ENCODE measurements at places on chromosomes 12 and 14.

DNA sequence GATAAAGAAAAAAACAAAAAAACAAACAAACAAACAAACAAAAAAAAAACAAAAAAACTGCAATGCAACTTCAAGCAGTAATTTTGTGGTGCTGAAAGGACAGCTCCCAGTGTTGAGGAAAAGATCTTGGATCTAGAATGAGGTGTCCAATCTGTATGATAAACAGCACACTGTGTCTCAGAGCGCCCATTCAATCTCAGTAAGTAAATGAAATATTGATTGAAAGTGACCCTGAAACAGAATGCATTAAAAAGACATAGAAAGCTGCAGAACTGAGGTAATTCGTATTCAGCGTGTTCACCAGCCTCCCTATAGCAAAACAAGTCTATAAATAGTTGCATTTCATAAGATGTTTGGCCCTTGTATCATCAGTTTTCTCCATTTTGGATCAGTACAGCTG is 153.0 kb downstream of the NOVA1 start:
- H3K27me3 ChIP-seq: no peaks in the 10 kb centered on the region
- no peak for DNase-seq
- H3K27ac ChIP-seq: no peak overlapping the region
- H3K36me3 ChIP-seq: no peaks in the 10 kb centered on the region
- no peak overlapping the region for H3K4me3 ChIP-seq
- H3K4me1 ChIP-seq: no peaks in the 10 kb centered on the region

- no peak overlapping the region for H3K27ac ChIP-seq
- no peaks in the 10 kb centered on the region for H3K36me3 ChIP-seq
- no peaks in the 10 kb centered on the region for H3K4me1 ChIP-seq
- H3K4me3 ChIP-seq: no peak overlapping the region
- no peak for DNase-seq
Observed at GRCh38 chr14:100851946-100852620, 26.2 kb downstream of the MEG3 start.

- H3K4me3 ChIP-seq: peak overlapping the region; percentile 76
- H3K27ac ChIP-seq: no peak overlapping the region
- H3K36me3 ChIP-seq: no peaks in the 10 kb centered on the region
- peaks cover 33% of the 10 kb centered on the region for H3K27me3 ChIP-seq
- peak; percentile 85 for DNase-seq
Observed at GRCh38 chr12:6278439-6279255, 31.8 kb upstream of the PLEKHG6 start.

- peak overlapping the region; percentile 91 for H3K27ac ChIP-seq
- no peaks in the 10 kb centered on the region for H3K27me3 ChIP-seq
- peaks cover 3% of the 10 kb centered on the region for H3K36me3 ChIP-seq
- H3K4me1 ChIP-seq: peaks cover 15% of the 10 kb centered on the region
Observed at GRCh38 chr12:121514184-121514742, 66.6 kb downstream of the KDM2B start.

DNA sequence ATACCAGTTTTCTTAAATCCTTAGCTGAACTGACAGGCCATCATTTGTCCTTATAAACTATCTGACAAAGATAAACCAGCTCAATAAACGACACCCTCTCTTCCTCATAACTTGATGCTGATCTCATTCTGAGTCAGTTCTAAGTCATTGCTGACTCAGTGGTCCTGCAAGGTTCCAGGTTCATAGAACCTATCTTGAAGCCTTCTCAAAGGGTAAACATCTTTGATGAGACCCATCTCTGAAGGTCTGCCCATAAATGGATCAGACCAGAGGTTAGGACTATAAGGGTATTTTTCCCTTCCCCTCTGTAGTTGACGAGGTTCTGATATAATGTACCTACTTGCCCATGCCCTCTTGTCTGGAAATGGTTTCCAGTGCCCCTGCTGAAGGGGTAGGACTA is 11.9 kb downstream of the NAA25 start:
- no peak for DNase-seq
- H3K27ac ChIP-seq: no peak overlapping the region
- H3K4me1 ChIP-seq: peaks cover 40% of the 10 kb centered on the region
- peaks cover 6% of the 10 kb centered on the region for H3K36me3 ChIP-seq

DNA sequence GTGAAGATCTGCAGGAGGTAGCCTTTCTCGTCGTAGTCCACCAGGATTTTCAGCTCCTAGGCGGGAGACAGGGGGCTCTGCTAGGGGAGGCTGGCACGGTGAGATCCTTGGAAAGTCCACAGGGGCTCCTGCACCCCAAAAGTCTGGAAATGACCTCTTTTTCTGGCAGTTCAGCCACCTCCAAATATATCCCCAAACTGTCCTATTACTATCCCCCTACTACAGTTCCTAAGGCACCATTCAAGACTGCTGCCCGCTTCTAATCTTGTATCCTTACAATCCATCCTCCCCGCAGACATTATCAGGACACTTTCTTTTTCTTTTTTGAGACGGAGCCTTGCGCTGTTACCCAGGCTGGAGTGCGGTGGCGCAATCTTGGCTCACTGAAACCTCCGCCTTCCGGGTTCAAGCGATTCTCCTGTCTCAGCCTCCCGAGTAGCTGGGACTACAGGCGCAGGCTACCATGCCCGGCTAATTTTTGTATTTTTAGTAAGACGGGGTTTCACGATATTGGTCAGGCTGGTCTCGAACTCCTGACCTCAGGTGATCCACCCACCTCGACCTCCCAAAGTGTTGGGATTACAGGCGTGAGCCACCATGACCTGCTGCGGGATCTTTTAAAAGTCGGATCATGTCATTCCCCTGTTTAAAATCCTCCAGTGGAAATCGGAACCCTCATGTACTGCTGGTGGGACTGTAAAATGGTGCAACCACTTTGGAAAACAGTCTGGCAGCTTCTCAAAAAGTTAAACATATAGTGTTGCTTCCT is 18.5 kb downstream of the HPD start:
- H3K36me3 ChIP-seq: no peaks in the 10 kb centered on the region
- no peaks in the 10 kb centered on the region for H3K27me3 ChIP-seq
- H3K4me1 ChIP-seq: peaks cover 18% of the 10 kb centered on the region
- peak overlapping the region; percentile 94 for H3K27ac ChIP-seq
- H3K4me3 ChIP-seq: peak overlapping the region; percentile 97

- H3K36me3 ChIP-seq: no peaks in the 10 kb centered on the region
- DNase-seq: no peak
Observed at GRCh38 chr12:45667761-45668160, 61.7 kb upstream of the ARID2 start.

DNA sequence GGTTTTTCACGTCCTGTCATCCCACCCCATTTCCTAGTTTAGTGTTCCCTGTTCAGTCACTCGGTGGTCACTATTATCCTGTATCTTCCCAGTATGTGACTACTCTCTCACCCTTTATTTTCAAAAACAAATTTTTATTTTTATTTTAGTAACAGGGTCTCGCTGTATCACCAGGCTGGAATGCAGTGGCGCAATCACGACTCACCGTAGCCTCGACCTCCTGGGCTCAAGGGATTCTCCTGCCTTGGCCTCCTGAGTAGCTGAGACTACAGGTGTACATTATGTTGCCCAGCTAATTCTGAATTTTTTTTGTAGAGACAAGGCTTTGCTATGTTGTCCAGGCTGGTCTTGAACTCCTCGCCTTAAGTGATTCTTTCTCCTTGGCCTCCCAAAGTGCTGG is 20.1 kb upstream of the PRICKLE1 start:
- H3K4me3 ChIP-seq: no peak overlapping the region
- H3K36me3 ChIP-seq: no peaks in the 10 kb centered on the region
- H3K27me3 ChIP-seq: peaks cover 4% of the 10 kb centered on the region
- DNase-seq: no peak

DNA sequence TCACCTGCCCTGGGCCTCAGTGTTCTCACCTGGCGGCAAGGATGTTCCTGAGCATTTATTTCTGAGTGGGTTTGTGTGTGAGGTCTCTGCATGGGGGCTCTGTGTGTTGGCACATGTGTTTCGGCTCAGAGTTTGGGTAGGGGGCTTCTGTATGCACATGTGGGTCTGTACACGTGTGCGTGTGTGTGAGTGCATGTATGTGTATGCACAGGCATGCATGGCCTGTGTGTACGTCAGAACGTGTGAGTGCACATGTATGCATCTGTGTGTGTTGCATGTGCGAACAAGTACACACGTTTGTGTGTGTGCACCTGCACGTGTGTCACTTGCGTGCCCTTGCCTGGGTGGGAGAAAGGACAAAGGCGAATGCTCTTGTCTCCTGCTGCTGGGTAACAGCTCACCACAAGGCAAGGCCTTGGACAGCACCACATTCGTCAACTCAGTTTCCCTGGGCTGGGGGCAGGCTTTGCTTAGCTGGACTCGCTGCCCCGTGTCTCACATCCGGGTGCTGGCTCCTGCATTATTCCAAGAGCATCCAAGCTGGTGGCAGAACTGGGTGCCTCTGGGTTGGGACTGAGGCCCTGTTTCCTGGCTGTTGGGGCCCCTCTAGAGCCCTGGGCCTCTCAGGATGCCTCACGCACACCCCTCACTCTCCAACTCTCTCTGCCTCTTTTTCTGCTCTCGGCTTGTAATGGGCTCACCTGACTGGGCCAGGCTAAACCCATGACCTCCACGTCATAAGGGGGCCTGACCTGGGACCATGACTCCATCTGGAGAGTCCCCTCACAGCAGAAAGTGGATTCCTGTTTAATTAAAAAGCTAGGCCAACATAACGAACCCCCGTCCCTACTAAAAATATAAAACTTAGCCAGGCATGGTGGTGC is 153.6 kb upstream of the C14orf180 start:
- no peak overlapping the region for H3K4me3 ChIP-seq
- H3K27me3 ChIP-seq: peaks cover 1% of the 10 kb centered on the region
- H3K27ac ChIP-seq: no peak overlapping the region
- no peak for DNase-seq
- H3K36me3 ChIP-seq: no peaks in the 10 kb centered on the region
- peaks cover 4% of the 10 kb centered on the region for H3K4me1 ChIP-seq

GRCh38 chr12:56593909-56594621 is 36.1 kb downstream of the BAZ2A start:
- no peak overlapping the region for H3K4me3 ChIP-seq
- peak overlapping the region; percentile 42 for H3K27ac ChIP-seq
- H3K36me3 ChIP-seq: peaks cover 4% of the 10 kb centered on the region
- H3K27me3 ChIP-seq: no peaks in the 10 kb centered on the region

- peak overlapping the region; percentile 51 for H3K27ac ChIP-seq
- peaks cover 44% of the 10 kb centered on the region for H3K36me3 ChIP-seq
- no peaks in the 10 kb centered on the region for H3K27me3 ChIP-seq
- no peak for DNase-seq
- H3K4me1 ChIP-seq: peaks cover 7% of the 10 kb centered on the region
- H3K4me3 ChIP-seq: no peak overlapping the region
Observed at GRCh38 chr12:52013626-52014310, 7.0 kb downstream of the TAMALIN start.

DNA sequence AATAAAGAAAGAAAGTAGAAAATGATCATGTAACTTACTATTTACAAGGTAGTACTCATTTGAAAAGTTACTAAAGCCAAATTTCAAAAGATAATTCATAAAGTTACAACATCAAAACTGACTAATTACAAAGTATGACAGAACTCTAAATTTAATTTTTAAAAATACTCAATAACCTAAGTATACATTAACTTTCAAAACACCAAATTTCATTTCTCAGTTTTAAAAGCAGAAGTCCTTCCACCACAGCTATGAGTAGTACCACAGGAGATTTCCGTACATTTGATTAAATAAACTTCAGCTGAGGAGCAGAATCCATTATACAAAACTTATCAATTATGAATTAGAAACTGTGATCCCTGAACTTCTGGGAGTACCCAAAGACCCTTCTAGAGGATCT is 100.8 kb upstream of the BBS10 start:
- no peaks in the 10 kb centered on the region for H3K27me3 ChIP-seq
- H3K4me1 ChIP-seq: peaks cover 20% of the 10 kb centered on the region
- no peak overlapping the region for H3K4me3 ChIP-seq
- DNase-seq: no peak

DNA sequence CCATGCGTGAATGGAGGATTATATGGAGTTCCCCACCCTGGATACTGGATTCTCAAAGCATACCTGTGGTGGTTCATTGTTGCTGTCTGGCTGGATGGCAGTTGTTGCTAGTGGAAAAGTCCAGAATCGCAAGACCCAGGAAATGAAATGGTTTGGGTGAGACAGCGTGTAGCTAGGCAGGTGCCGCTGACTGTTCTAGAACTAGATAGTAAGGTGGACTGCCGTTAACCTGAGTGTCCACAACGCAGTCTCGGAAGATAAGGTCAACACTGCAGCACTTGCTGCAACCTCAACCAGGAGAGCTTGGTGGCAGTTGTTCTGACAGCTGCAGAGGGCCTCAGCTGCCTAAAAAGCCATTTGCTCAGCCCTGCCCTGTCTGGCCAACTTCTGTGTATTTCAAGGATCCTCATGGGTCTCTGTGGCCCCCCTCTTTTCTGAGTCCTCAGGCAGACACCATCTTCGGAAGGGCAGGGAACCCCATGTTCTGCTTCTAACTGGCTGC is 15.5 kb upstream of the IRF2BPL start:
- peak overlapping the region; percentile 79 for H3K27ac ChIP-seq
- no peaks in the 10 kb centered on the region for H3K27me3 ChIP-seq
- peaks cover 67% of the 10 kb centered on the region for H3K4me1 ChIP-seq
- no peaks in the 10 kb centered on the region for H3K36me3 ChIP-seq
- no peak for DNase-seq

DNA sequence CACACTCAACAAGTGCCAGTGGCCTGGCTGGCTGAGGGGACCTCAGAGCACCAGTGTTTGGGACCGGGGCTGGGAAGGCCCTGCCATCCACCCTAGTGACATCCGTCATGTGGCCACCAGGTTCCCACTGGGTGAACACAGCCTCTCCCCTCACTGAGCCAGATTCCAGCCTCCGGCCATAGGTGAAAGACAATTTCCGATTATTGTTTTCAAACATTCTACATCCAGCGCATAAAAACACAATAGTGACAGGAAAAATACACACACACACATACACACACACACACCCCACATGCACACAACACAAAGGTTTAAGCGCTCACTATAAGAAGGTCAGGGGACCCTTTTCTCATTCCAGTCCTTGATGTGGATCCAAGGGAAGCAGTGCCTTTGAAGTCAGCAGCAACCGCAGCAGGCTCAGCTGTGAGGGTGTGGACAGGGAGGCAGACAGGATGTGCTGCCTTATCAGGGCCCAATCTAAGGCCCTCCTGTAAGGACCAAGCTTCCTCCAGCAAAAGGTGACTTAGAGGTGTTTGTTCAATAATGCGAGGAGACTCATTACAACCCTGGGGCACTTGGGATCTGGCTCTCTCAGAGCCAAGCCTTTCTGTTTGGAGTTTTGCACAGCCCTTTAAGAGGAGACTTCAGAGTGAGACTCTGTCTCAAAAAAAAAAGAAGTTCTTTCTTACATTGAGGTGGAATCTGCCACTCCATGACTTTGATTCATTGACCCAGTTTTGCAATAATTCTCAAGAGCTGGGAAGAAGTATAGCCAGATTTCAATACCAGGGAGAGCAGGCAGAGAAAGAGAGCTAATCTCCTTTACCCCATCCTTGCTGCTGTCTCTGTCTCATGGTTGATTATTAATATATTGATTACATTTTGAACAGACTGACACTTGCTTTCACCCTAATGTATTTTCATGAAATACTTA is 227.8 kb downstream of the ZFP36L1 start:
- peak; percentile 19 for DNase-seq
- H3K36me3 ChIP-seq: no peaks in the 10 kb centered on the region
- no peaks in the 10 kb centered on the region for H3K27me3 ChIP-seq
- H3K4me1 ChIP-seq: peaks cover 50% of the 10 kb centered on the region
- H3K4me3 ChIP-seq: peak overlapping the region; percentile 26
- peak overlapping the region; percentile 54 for H3K27ac ChIP-seq

- H3K36me3 ChIP-seq: peaks cover 6% of the 10 kb centered on the region
- no peak overlapping the region for H3K27ac ChIP-seq
- no peak overlapping the region for H3K4me3 ChIP-seq
- H3K4me1 ChIP-seq: peaks cover 6% of the 10 kb centered on the region
- no peaks in the 10 kb centered on the region for H3K27me3 ChIP-seq
Observed at GRCh38 chr14:86237733-86238132, 707.8 kb downstream of the FLRT2 start.

- peaks cover 8% of the 10 kb centered on the region for H3K4me1 ChIP-seq
- no peak for DNase-seq
- no peak overlapping the region for H3K4me3 ChIP-seq
- peaks cover 13% of the 10 kb centered on the region for H3K27me3 ChIP-seq
- H3K27ac ChIP-seq: no peak overlapping the region
- H3K36me3 ChIP-seq: no peaks in the 10 kb centered on the region
Observed at GRCh38 chr12:65308601-65309071, 30.2 kb downstream of the MSRB3 start.
